ENCODE measurements at places on chromosomes 5 and 9.

GRCh38 chr5:150438873-150439546 lies 10.5 kb downstream of the RPS14 start:
- no peak for DNase-seq

GRCh38 chr9:37364751-37365360 lies 57.6 kb upstream of the GRHPR start:
- DNase-seq = no peak

DNA sequence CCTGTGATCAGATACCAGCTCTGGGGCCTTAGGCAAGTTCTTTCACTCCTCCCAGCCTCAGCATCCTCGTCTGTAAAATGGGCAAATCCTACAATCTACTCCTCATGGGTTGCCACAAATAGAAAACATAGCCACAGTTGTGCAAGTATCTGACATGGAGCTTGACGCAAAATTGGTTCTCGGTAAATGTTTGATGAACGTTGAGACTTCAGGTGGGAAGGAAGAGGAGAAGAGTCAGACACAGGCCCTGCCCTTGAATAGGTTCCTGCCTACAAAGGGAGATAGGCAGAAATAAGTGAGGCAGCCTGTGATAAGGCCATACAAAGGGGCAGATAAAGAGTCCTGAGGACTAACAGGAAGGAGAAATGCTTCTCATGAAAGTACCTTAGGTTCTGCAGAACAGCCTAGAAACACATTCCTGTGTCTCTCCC lies 26.1 kb upstream of the CPEB4 start:
- DNase-seq = no peak

DNA sequence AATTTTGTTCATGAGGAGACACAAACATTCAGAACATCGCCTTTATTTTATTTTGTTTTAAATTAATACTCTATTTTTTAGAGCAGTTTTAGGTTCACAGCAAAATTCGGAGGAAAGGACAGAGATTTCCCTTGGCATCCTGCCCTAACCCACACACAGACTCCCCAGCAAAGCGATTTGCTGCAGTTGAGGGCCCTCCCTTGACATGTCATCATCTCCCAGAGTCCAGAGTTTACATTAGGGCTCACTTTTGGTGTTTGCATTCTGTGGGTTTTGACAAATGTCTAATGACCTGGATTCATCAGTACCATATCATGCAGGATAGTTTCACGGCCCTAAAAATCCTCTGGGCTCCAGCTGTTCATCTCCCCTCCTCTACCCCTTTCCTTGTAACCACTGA lies 33.6 kb upstream of the COL5A1 start:
- no peak for DNase-seq

- DNase-seq = no peak
These were observed 309.1 kb downstream of the DMAC1 start for GRCh38 chr9:7490317-7491108.

DNA sequence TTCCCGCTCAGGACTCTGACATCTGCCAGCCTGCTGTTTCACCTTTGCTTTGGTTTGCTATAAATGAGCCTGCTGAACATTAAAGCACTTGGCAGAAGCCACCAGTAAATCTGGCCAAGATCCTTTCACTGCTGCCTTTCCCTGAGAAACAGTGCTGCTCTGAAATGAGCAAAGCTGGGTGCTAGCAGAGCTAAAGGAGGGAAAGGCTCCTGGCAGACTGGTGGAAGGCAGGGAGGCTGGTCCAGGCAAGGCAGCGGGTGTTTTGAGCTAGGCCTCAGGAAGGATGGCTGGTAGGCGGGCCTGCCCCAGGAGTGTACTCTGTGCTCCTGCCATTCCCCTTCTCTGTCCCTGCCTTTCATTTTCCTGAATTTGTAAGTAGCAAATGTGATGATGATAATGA lies 52.5 kb upstream of the PTGS1 start:
- DNase-seq = no peak

DNA sequence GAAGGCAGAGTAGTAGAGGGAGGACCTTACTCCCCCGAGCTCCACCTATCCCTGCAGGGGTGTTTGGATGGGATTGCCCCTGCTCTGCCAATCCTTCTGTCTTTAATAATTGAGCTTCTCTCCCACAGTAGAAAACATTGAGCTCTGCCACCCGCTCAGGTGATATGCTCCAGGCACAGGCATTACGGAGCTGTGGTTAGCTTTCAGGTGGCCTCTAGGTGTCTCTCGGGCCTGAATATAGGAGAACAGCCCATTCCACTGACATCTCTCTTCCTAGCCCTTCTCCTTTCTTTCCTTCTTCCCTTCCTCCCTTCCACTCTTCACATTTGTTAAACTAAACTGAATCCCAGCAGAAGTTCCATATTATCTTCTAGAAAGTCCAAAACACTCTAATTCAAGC lies 203.4 kb downstream of the SYK start:
- no peak for DNase-seq
